ENCODE measurements at places on chromosomes 4 and X.
A peak's percentile ranks its signal among the peaks of the same experiment; 100 is the strongest.

- no peak for DNase-seq
These were observed 39.4 kb downstream of the WFS1 start for GRCh38 chr4:6308899-6309643.

DNA sequence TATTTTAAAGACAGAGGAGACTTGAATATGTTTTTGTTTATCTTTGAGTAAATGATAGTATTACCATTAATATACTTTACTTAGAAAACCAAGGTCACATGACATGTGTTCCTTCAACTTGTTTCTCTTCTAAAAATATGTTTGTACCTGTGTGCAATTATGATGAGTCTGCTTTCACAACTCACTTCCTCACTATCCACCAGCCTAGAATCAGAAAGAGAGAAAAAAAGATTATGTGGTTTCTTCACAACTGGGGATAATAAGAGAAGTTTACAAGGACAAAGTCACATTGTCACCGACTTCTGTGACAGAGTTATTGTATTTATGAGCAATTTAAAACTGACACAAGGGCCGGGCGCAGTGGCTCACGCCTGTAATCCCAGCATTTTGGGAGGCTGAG lies 1112.1 kb downstream of the RPA4 start:
- no peak for DNase-seq

DNA sequence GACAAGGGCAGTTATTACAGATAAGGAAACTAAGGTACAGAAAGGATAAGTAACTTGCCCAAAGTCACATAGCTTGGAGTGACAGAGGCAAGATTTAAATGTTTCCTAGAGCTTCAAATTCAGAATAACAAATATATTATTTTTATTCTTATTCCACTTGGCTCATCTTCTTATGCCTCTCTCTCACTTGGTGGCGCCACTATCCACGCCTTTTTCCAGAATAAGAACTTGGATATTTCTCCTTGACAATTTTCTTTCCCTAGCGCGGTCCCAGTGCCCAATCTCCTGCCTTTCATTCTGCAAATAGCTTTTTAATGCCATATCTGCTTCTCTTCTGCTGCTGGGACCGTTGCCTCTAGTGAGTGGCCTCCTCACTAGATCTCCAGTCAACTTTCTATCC lies 78.5 kb downstream of the MSN start:
- DNase-seq = no peak

DNA sequence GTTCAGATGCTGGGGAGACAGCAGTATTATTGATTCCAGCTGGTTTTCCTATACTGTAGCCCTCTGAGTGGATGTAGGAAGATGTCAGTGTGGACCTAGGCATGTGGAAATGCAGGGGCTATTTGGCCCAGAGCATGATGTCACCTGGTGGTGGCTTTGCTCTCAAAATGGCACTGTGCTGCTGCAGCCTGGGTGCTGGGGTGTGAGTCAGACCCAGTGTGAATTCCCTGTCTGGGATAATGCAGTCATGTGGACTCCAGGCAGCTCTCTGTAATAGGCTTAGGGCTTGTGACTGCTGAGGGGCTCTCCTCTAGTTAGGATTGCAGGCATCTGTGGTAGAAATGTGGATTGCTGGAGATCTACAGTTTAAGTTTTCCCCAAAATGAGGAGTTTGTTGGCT lies 70.7 kb downstream of the DCAF8L2 start:
- no peak for DNase-seq

GRCh38 chr4:7540654-7541413 lies 106.1 kb upstream of the PSAPL1 start:
- no peak for DNase-seq

DNA sequence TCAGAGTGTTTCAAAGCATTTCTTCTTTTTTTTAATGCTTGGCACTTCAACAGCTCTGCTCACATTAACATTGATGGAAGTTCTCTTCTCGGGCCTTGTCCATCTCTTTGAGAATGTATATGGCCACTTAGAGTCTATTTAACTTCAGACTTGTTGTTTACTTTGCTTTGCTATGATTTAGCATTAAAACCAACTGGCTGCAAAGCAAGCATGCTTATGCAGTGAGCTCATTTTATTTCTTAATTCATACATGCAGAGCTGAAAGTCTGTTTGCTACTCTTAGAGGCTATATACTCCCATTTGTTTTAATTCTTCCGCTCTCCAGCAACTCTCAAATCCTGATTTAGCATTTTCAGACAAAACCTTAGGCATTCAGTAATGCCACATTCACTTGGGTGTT lies 107.6 kb upstream of the PACRGL start:
- no peak for DNase-seq

GRCh38 chr4:37936889-37937498 lies 23.2 kb upstream of the PTTG2 start:
- no peak for DNase-seq

GRCh38 chr4:163332526-163333406 lies at the start of gene NPY1R:
Gene NPY1R (minus strand): TSS chr4:163332596. CDS start chr4:163326554, 6,042 bp downstream.
- peak; percentile 68 for DNase-seq

GRCh38 chr4:4864443-4864939 lies 5.0 kb downstream of the MSX1 start:
- DNase-seq = no peak

GRCh38 chr4:142128529-142128928 lies 492.1 kb downstream of the IL15 start:
- no peak for DNase-seq

DNA sequence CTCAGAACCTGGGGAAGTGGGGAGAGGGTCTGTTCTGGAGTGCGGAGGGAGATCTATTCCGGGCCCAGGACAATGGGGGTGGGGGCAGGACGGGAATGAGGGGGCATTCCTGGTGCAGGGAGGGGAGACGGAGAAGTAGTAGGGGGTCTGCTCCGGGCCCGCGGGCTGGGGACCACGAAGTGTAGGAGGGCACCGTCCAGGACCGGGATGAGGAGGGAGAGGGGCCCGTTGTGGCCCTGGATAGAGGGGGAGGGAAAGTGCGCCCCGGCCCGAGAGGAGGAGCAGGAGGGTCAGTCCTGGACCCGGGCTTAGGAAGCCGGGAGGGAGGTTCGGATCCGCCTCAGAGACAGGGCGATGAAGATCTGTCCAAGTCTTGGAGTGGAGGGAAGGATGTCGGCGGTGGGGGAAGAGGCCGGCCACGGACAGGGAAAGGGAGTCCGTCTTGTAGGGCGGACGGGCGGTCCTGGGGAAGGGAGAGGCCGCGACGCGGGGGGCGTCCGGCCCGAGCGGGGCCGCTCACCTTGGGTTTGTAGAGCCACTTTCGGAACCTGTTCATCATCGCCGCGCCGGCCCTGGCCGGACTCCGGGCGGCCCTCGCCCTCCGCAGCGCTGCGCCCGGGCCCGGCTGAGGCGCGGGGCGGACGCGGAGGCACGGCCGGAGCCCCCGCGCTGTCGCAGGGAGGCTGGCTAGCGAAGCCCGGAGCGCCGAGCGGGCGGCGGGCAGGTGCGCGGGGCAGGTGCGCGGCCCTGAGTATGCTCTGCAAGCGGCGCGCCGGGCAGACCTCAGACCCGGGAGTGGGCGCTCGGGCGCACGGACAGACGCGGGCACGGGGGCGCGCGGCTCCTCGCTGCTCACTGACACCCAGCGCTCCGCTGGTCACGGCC lies at the start of gene ZFYVE28:
ZFYVE28 (minus strand) TSS at position 881 of the 885 bp plus-strand sequence; CDS start at position 559, 322 bp downstream.
- no peak for DNase-seq

DNA sequence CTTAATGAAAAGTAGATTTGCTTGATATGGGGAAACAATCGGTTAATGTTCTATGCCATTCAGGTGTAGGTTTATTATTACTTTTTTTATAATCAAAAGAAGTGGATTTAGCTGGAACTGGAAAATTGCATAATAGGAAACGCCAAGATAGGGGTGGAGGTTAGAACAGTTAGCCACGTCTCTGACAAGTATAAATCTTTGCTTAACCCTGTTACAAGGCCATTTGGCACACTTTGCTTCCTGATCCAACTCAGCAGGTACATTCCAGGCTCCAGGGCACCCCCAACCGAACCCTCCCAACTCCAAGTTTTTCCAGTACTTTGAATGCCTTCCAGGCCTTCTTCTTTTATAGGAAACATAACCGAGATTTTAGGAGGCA lies 50.6 kb upstream of the ACSL4 start:
- no peak for DNase-seq

DNA sequence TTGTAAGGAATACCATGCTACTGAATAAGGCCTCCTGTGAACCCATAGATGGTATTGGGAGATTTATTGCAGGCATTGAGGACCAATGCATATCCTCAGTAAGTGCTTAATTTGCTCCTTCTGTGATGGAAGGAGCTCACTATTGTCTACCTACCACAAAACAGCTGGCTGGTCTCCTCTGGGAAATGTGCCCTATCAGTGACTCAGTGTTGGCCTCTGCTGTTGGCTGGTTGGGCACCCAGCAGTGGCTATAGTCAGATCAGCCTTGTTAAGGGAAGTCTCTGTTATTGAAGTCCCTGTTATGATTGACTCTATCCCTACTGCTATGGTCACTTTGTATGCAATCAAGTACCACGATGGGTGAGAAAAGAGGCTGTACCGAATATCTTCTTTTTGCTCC lies 27.5 kb upstream of the OTUD4 start:
- no peak for DNase-seq

DNA sequence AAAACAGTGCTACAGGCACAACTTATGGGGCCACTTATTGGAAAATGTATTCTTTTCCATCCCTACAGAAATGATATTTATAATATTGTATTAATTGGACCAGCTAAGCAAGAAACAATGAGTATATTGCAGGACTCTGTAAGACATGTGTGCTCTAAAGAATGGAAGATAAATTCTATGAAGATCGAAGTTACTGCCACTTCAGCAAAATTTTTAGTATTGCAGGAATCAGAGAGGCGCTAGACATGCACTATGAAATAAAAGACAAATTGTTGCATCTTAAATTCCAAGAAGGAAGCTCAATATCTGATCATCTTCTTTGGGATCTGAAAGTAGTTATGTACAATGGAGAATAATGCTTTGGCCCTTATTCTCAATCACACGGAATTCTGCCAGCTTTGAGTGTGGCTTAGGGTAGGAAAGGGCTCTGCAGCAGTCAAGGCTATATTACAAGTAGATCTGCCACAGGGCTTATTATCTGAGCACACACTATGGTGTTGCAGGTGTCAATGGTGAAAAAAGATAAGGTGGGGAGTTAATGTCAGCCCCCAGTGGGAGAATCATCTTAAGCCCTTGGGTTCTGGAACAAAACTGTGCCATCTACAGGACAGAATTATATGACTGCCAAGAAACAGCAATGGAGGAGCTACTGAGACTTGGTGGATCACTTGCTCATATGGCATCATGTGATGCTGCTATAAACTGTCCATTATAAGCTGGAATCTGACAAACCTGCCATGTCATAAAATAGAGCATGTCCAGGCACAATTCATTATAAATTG lies 334.0 kb upstream of the NDST3 start:
- DNase-seq = no peak

DNA sequence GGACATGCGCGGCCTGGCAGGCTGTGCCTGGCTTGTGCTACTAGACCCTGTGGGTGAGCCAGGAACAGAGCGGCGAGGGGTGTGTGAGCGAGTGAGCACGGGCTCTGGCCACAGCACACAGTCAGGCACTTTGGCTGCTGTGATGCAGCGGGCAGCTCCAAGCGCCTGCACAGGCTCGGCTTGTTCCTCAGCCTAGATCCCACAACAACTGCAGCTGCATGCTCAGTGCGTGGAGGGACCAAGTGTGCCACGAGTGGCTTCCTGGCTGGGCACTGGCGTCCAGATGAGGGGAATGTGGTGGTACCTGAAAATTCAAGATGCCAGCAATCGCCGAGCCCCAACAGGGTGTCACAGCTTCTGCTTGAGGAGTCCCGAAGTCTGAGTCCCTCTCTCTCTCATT lies 1056.6 kb downstream of the RAPGEF2 start:
- no peak for DNase-seq

GRCh38 chr4:2388429-2389182 lies 29.8 kb downstream of the ZFYVE28 start:
- DNase-seq = no peak

DNA sequence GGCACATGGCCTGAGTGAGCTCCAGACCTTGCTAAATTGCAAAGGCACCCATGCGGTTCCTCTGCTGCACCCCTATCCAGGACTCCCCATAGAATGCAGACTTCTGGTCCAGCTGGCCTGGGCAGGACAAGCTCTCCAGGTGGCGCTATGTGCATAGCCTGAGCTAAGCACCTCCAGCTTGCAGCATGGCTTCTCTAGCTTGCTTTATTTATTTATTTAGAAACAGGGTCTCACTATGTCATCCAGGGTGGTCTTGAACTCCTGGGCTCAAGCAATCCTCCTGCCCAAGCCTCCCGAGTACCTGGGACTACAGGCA lies 5.5 kb upstream of the WFS1 start:
- DNase-seq = no peak

DNA sequence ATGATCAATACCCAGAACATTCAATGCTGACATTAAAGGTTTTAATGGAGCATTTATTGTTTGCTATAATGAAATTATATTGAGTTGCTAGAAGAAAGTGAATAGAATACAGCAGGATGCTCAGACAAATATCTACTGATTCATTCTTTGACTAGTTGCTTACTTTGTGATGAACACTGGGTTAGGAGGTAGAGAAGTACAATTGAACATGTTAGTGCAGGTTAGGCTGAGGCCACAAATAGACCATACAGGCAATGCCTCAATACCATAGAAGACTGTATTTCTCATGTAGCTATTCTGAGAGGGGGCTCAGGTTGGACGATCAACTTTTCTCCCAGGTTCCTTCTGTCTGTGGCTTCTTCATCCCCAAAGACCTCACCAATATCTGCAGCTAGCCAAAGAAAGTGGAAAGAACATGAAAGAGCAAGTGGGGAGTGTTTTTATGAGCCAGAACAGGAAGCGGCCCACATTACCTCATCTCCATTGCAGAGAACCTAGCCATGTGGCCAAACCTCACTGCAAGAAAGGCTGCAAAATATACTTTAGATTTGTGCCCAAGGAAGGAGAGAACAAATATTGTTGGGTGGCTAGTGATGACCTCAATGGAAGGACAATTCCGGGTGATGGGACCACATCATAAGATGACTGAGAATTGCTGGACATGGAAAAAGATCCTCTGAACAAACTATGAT lies 180.3 kb upstream of the GATB start:
- DNase-seq = no peak

DNA sequence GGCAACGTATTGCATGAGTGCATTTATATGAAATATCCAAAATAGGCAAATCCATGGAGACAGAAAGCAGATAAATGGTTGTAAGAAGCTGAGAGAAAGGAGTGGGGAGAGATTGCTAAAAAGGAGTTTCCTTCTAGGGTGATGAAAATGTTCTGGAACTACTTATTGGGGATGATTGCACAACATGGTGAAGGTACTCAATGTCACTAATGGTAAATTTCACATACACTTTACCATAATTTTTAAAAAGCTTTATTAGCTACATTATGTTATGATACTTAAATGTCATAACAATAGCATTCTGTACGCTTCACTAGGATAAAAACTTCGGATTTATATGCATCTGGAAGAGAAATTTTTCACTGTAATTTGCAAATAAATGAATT lies 56.7 kb upstream of the WDR19 start:
- DNase-seq = no peak

All from NCI-H2081 (cell line).